ENCODE measurements at places on chromosomes 11 and 22.

DNA sequence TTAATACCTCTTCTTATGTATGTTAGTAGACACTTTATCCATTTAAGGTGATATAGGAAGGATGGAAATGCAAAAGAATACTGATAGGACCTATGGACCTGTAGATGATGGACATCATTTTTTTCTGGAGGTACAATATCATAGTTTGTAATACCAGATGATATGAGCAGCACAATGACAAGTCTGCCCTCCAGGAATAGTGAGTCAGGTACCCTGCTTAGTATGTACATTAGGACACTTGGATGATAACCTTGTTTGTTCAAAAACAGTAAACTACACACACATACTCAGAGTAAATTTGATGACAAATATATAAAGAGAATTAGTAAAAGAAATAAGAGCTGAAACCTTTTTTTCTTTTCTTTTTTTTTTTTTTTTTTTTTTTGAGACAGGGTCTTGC is 58.7 kb upstream of the B3GNT6 start:
- no peak for DNase-seq

DNA sequence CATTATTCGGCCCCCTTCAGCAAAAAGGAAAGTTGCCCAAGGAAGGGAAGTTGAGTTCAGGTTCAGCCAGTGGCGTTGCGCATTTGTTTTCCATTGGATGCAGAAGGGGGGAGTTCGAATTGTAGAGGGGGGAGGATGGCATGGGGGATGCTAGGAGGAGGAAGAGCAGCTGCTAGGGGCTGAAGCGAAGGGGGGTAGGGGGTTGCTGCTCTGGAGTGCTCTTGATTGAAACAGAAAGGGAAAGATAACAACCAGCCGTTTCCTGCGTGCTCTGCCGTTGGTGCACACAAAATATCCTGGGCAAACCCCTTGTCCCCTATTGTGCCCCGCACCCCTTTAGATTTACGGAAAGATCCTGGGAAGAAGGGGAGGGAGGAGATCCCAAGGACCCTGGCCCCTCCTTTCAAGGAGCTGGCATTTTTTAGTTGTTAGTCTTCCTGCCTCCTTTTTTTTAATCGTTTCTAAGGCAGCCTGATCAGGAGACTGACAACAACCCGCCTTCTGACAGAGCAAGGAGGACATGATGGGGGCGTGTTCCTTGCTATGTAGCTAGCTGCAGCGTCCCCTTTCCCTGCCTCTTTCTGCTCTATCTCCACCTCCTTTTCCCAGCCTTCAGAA is 2.1 kb downstream of the KMT2A start:
- DNase-seq: no peak

- no peak for DNase-seq
These were observed 12.2 kb upstream of the GSTP1 start for GRCh38 chr11:67571443-67571842.

DNA sequence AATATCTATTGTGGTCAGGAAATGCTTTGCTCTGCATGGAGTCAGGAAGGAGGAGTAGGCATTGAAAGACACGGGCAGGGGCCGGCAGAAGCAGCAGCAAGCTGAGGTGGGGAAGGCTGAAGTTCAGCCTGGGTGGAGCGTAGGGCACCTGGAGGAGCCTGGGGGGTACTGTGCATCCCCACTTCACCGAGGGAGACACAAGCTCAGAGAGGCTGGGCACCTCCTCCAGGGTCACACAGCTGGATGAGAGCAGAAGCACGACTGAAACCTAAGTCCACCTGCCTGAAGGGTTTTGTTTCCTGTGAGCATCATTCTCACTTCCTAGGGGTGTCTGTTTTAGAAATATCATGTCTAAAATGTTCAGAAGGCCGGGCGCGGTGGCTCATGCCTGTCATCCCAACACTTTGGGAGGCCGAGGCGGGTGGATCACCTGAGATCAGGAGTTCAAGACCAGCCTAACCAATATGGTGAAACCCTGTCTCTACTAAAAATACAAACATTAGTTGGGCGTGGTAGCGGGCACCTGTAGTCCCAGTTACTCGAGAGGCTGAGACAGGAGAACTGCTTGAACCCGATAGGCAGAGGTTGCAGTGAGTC is 138.3 kb downstream of the MPPED1 start:
- DNase-seq: no peak

GRCh38 chr11:84833488-84834088 is 793.6 kb downstream of the DLG2 start:
- DNase-seq: no peak

All from cerebellar nuclear complex (tissue), 1 donor.